ENCODE measurements at places on chromosomes 6 and 20.
A peak's percentile ranks its signal among the peaks of the same experiment; 100 is the strongest.

GRCh38 chr6:16681260-16681873 is 79.9 kb downstream of the ATXN1 start:
- DNase-seq: no peak

- DNase-seq: no peak
These were observed 202.2 kb upstream of the CCN2 start for GRCh38 chr6:132153221-132153898.

DNA sequence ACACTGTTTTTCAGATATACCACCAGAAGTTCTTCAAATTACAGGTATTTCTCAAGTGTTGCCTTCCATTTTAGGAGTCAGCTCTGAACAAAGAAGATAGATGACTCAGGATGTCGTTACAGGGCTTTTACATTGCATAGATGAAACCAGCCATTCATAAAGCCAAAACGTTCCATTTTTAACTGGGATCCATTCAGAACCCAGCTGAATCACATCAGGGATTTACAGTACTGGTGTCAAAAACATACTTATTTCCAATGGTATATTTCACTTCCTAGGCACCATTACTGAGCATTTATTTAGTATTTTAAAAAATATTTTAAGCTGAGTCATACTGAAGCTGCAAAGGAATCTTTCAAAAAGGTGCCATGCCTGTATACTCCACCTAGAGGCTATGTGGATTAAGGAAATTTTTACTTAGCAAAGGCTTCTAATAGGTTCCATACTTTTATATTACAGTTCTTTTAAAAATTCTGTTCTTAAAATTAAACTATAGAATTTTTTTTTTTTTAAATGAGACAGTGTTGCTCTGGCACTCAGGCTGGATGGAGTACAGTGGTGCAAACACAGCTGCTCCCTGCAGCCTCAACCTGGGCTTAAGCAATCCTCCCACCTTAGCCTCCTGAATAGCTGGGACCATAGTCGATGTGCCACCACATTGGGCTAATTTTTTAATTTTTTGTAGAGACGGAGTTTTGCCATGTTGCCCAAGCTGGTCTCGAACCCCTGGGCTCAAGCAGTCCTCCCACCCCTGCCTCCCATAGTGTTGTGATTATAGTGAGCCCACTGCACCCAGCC is 2.6 kb downstream of the ASF1A start:
- no peak for DNase-seq

DNA sequence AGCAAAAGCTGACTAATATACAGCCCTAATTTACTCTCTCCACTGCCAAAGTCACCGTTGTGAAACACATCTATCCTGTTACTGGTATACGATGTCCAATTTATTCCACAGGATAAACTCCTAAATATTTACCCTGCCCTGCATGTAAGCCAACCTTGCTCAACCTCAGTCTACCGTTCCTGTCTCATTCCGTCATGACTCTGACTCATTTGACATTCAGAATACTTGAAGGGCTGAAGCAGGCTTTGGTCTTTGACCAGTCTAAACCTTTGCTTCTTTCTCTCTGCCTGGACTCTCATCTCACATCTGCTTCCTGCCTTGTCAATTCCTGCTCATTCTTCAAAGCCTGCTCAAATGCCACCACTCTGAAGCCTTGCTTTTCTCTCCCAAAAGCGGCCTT is 157.5 kb downstream of the SCP2D1 start:
- DNase-seq: no peak

- DNase-seq: peak; percentile 19
These were observed 234.6 kb downstream of the DLL1 start for GRCh38 chr6:170056278-170056711.

- no peak for DNase-seq
These were observed 20.8 kb upstream of the NRSN1 start for GRCh38 chr6:24105191-24105590.

DNA sequence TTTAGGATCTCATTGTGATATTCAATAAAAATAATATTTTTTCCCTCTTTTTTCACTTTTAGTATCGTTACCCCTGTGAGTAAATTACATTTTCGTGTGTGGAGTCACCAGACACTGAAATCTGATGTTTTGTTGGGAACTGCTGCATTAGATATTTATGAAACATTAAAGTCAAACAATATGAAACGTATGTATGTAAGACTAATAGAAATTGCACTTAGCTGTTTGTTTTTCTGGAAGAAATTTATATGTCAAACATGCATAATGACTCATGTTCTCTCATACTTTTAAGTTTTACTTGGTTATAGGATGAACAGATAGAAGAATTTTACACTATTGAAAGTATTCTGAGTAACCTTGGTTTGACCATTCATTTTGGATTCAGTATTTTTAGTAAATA is 49.4 kb downstream of the ITCH start:
- no peak for DNase-seq

DNA sequence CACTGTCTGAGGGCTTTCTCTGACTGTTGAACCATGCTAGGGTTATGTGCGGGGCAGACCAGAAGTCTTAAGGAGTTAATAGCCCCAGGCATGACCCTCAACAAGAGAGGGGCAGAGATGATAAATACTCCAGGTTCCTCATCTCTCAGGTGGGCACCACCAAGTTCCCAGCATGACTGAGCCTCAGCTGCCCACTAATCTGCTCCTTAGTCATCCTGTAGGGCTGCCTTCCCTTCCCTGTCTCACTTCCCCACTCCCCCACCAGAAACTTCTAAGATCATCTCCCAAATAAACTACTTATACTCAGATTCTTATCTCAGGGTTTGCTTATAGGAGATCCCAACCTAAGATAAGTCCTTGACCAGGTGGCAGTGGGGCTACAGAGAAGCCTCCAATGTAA is 137.2 kb upstream of the PRND start:
- DNase-seq: no peak

DNA sequence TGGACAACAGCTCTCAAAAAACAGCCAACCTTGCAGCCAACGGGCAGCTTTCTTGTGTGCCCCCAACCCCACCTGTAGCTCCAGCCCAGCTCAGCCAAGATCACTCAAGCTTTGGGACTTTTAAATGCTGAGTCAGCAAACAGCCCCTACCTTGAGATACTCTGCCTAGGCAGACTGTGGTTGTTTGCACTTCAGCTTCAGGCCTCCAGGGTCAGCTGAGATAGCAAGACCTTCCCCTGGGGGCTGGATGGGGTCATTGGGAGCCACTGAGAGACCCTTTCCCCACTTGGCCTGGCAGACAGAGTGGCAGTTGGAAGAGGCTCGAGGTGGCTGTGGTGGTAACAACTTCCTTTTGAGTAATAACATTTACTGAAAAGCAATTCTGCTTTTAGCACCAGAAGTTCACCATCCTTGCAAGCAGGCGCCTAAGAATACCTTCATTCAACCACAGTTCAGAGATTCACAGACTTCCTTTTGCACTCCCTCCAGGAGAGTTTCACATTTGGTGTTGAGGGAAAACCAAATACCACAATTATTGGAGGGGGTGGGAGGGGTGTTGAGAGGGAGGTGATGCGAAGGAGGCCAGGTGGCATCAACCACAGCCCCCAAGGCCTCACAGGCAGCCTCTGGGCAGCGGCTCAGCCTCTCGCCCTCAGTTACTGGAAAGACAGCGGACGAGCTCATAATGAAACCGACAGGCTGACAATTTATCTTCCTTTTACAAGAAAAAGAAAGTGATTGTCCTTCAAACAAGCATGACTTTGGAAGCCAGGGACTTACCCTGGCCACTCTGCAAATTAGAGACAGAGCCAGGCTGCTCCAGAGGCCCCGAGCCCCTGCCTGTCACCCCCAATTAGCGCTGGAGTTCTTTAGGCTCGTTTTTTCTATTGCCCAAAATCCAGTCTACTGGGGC is 148.1 kb downstream of the CEBPB start:
- DNase-seq: no peak

DNA sequence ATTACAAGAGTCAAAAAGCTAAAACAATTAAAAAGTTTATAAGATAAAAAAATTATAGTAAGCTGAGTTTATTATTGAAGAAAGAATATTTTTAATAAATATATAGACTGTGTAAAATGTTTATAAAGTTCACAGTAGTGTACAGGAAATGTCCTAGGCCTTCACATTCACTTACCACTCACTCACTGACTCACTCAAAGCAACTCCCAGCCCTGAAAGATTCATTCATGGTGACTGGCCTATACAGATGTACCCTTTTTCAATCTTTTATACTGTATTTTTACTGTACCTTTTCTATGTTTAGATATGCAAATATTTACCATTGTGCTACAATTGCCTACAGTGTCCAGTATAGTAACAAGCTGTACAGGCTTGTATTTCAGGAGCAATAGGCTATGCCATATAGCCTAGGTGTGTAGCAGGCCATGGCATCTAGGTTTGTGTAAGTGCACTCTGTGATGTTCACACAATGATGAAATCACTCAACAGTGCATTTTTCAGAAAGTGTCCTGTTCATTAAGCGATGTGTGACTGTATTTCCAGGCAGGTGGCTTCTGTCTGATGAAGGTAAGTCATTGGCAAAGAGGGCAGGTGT is 130.2 kb downstream of the BTBD3 start:
- DNase-seq: no peak

DNA sequence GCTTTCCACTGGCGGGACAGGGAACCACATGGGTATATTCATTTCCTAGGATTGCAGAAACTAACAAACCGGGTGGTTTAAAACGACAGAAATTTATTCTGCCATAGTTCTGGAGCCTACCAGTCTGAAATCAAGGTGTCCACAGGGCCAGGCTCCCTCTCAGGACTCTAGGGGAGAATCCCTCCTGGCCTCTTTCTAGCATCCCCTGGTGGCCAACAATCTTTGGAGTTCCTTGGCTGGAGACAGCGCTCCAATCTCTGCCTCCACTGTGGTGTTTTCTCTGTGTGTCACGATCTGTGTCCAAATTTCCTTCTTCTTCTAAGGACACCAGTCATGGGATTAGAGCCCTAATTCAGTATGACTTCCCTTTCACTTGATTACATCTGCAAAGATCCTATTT is 95.0 kb downstream of the SCML4 start:
- no peak for DNase-seq

DNA sequence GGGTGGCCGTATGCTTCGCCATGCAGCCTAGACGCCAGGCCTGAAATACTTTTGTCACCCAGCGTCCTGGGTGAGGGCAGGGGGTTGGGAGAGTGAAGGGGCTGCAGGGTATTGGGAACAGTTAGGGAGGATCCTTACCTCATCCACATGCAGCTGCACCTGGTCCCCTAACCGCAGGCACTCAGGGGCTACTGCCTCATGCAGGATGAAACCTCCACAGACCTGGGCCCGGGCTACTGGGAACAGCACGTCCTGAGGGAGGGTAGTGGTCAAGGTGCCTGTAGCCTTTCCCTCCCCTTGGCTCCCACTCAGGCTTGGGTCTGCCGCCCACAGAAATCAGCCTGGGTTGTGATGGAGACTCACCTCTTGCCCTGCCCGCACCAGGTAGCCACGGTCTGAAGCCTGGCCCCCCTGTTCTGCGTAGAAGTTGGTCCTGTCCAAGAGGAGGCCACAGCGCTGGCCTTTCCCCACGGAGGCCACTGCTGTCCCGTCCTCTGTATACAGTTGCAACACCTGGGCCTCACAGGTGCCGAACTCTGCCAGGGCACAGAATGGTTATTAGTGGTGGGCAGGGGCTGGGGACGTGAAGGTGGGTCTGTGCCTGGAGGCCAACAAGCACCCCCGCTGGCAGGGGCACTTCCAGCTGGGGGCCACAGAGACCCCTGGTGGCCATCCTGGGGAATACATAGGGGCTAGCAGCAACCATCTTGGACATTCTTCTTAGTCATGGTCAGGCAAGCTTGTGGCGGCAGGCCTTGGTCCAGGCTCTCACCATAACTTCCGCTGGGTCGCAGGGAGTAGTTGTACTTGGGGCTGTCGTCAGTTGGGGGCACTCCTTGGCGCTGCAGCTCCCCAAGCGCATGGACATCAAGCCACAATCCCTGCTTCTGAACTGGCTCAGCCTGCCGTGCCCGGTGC is 8.6 kb downstream of the AARS2 start:
- no peak for DNase-seq

DNA sequence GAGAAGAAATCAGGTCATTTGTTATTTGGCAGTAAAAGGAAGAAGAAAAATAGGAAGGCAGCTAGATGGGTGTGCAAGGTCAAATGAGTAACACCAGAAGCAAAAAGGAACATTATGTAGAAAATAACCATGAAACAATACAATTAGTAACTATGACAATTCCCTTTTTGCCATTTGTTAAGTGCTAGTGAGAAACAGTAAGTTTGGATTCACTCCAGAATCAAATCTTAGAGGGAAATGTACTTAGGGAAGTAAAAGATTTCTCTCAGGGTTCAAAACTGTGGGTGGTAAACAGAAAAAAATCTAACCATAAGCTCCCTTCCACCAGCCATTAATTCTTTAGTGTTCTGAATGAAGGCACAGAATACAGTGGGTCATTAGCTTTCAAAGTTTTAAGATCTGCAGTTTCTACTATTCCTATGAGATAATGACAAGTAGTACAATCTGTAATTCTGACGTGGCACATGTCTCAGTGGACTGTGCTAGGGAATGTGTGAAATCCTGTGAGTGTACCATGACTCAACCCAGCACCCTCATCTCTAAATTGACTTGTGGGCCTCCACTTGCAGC is 17.1 kb downstream of the REPS1 start:
- no peak for DNase-seq

GRCh38 chr20:20369250-20370093 is 1.6 kb downstream of the INSM1 start:
- no peak for DNase-seq

GRCh38 chr6:149317644-149318571 is at the start of gene TAB2:
Gene TAB2 (plus strand): TSS chr6:149317712. CDS start chr6:149369998, 52,286 bp downstream.
- DNase-seq: peak; percentile 77

GRCh38 chr6:7897461-7898192 is 13.0 kb downstream of the TXNDC5 start:
- DNase-seq: no peak

- no peak for DNase-seq
These were observed 116.6 kb downstream of the PTPRK start for GRCh38 chr6:128403618-128404444.

DNA sequence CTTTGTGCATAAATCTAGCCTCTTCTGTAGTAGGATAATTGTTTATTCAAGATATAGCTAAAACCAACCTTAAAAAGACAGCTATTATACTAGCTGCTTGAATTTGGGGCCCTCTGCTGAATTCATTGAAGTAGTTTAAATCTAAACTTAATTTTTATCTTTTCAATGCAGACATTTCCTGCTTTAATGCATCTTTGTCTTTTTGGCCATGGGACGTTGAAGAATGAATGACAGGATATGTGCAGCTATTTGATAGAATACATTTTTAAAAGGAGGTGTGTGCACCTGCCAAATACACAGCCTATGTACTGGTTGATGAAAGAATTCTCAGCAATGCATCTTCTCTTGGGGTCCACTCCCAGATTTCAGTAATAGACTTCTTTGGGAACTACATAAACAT is 524.9 kb downstream of the PHF3 start:
- DNase-seq: no peak

- DNase-seq: no peak
These were observed 60.5 kb downstream of the DOP1A start for GRCh38 chr6:83127976-83128375.
